ENCODE measurements at places on chromosomes 5 and 9. TPM values are rescaled to one million over a fixed set of nuclear protein-coding genes. Genes with fewer than 3 reads are reported as not detected.

DCANP1 gene
- not detected for total RNA-seq

- DNase-seq: no peak
Measured at GRCh38 chr5:95924720-95925377, 36.8 kb downstream of the ELL2 start.

GRCh38 chr9:7328453-7328852 is 471.1 kb downstream of the DMAC1 start:
- DNase-seq: no peak

DNA sequence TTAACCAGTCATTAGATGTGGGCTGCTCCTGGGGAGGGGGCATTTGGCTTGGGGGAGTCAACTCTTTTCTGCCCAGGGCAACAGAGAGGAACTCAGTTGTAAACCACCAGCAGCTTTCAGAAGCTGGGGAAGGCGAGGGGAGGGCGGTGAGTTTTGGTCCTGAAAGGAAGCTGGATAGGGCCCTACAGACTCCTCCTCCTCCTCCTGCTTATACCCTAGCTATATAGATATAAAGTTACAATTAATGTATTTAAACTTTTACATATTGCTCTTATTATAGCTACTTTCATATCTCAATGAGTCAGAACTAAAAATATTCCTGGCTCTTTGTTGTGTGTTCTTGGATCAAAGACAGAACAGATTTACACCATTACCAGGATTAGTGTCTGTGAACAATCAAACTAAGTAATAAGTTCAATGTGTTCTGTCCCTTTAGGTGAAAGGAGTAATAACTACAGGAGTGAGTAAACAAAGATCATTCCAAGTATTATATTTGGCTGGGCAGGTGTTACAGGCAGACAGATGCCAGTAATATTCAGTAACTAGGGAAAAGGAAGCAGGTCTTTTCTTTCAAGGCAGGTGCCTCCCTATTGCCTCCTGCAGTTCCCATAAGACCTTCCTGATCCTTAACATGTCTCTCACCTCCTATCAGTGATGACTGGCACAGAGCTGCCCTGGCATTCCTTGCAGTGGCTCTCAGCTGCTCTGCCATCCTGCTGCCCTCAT is 20.5 kb upstream of the VPS13A start:
- no peak for DNase-seq

- no peak for DNase-seq
Measured at GRCh38 chr5:138965626-138966025, 90.5 kb upstream of the LRRTM2 start.

DNA sequence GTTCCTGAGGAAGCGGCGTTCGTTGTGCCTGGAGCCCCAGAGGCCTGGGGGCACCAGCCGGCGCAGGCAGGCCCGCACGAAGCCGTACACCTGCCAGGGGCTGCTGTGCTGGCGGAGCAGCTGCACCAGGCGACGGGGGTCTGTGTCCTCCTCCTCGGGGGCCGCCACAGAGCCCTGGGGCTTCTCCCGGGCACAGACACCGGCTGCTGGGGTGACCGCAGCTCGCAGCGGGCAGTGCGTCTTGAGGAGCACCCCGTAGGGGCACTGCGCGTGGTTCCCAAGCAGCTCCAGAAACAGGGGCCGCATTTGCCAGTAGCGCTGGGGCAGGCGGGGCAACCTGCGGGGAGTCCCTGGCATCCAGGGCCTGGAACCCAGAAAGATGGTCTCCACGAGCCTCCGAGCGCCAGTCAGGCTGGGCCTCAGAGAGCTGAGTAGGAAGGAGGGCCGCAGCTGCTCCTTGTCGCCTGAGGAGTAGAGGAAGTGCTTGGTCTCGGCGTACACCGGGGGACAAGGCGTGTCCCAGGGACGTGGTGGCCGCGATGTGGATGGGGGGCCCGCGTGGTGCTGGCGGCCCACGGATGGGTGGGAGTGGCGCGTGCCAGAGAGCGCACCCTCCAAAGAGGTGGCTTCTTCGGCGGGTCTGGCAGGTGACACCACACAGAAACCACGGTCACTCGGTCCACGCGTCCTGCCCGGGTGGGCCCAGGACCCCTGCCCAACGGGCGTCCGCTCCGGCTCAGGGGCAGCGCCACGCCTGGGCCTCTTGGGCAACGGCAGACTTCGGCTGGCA is 1.3 kb downstream of the TERT start:
- no peak for DNase-seq

CNTNAP3 gene
- 3.8 TPM for total RNA-seq

GRCh38 chr9:2722715-2723114 is 5.4 kb downstream of the KCNV2 start:
- no peak for DNase-seq

- no peak for DNase-seq
Measured at GRCh38 chr5:138819081-138819480, 56.1 kb downstream of the LRRTM2 start.
